ENCODE measurements at places on chromosomes 16 and 17.

- no peak for DNase-seq
These were observed 23.9 kb upstream of the CLEC18A start for GRCh38 chr16:69927056-69927757.

DNA sequence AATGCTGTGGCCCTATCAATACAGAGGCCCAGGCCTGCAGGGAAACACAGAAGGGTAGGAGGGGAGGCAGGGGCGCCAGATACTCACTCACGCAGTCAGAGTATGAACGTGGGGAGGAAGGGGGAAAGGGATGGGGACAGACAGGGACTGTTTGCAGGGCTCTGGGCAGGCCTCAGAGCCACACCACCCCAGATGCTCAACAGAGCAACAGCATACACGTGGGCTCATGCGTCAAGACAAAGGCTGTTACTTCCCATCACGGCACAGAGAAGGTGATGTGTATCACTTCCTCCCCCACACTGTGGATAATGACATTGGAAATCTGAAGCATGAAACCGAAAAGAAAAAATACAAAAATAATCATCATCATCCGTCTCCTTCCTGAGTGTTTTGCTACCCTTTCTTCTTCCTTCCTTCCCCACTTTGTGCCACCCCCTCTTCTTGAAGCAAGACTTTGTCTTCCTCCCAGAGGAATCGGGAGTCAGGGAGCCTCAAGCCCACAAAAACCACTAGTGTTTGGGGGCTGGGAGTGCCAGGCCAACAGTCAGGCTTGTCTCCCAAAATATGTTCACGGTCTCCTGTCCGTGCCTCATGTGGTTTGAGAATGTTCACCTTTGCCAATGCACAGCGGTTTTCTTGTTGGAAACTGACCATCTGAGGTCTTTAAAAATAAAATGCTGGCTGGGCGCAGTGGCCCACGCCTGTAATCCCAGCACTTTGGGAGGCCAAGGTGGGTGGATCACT is 20.1 kb downstream of the SLC39A11 start:
- DNase-seq = no peak

DNA sequence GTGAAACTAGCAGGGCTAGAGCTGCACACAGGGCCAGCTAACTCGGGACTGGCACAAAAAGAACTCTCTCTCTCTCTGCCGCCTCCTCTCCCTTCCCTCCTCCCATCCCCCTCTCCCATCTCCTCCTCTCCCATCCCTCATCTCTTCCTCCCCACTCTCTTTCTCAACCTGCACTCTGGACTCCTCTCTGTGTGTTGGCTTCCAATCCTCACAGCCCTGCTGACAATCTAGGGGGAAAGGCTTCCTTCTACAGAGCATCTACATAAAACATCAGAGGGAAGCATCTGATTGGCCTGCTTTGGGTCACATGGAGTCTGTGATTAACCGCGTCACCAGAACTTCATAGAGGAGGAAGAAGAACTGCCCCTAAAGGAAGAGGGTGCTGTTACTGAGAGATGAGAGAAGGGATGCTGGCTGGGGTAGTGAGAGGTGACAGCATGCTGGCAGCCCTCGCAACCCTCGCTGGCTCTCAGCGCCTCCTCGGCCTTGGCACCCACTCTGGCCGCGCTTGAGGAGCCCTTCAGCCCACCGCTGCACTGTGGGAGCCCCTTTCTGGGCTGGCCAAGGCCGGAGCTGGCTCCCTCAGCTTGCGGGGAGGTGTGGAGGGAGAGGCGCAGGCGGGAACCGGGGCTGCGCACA is 12.8 kb upstream of the ZFP90 start:
- DNase-seq = no peak

DNA sequence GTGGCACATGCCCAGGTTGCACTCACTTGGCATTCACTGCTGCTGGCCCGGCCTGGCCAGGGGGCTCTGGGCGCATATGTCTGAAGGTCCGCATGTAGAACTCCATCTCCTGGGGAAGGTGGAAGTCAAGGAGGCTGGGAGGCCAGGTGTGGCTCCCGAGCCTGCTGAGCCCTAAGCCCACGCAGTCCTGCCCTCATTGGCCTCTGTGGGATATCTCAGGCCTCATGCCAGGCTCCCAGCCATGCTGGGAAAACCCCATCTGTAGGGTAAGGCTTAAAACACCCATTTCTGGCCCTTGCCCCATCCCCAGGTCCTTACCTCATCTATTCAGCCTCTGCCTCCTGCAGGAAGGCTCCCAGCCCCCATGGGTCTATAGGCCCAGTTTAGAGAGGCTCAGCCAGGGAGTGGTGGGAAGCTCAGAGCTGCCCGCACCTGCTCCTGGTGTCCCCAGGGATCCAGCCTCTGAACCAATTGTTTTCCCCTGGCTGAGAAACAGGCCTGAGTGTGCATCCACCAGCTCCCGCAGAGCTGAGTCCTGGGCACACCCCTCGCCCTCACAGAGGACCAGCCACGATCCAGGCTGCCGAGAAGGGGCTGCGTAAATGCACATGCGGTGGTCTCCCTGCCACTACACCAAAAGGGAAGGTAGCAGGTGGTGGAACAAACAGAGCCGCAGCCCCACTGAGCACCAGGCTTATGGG is 2.3 kb upstream of the TPPP3 start:
- DNase-seq = no peak

DNA sequence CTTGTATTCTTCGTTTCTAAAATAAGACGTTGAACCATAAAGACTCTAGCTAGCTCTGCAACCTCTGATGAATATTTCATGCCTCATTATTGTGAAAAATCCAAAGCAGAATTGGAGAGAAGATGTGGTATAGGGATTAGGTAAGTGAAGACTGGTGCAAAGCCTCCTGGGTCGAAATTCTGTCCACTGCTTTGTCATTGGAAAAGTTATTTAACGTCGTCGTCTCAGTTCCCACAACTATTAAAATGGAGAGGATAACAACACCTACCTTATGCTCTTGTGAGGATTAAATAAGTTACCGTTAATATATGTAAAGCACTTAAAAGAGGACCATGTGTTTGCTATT is 1.4 kb upstream of the PRPSAP2 start:
- DNase-seq = no peak

- DNase-seq = no peak
These were observed 78.7 kb downstream of the GOSR1 start for GRCh38 chr17:30555942-30556341.

DNA sequence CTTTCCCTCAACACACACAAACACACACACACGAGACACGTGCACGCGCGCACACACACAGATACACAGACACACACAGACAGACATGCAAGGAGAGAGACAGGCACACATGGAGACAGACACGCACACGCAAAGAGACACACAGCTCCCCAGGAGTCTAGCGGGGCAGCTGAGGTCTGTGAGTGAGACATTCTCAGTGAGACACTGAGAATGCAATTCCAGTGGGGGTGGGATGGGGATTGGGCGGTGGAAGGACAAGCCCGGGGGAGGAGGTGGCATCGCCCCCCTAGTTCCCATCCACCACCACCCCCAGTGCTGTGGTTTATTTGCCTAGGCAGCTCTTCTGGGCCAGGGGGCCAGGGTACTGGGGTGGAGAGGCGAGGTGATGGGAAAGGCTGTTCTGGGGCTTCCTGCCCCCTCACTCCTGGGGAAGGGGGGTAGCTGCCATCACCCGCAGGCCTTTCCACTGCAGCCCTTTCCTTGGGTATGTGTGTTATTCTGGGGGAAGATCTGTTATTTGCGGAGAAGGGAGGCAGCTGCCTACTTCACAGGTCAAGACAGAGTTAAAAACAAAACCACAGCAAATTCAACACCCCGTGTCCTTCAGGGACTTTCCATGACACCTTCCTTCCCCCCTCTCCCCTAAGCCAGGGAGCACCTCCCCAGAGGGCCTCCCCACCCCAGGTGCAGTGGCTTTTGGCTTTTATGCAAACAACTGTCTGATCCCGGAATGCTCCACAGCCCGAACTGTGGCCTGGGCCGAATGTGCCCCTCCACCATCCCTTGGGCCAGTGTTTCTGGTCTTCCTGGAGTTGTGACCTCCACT is 18.0 kb downstream of the GRB7 start:
- peak; percentile 86 for DNase-seq

- no peak for DNase-seq
These were observed 24.2 kb downstream of the C1QTNF1 start for GRCh38 chr17:79047923-79048825.

GRCh38 chr16:59216291-59216690 is 482.2 kb upstream of the GOT2 start:
- no peak for DNase-seq

GRCh38 chr17:48767263-48767774 is 38.8 kb upstream of the HOXB13 start:
- DNase-seq = no peak

DNA sequence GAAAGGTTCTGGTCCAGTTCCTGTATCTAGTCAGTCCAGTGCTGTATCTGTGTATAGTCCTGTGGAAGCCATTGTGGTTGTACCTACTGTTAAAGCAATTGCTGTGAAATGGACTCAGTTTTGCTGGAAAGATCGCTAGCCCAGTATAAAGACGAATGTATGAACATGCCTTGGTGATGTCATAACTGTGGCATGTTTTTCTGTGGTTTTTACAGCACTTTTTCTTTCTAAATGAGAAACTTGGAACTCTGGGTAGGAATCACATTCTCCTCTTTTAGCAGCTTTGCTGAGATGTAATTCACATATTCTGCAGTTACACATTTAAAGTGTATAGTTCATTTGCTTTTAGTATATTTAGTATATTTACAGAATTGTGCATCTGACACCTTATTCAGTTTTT is 58.1 kb downstream of the MAP2K4 start:
- no peak for DNase-seq

DNA sequence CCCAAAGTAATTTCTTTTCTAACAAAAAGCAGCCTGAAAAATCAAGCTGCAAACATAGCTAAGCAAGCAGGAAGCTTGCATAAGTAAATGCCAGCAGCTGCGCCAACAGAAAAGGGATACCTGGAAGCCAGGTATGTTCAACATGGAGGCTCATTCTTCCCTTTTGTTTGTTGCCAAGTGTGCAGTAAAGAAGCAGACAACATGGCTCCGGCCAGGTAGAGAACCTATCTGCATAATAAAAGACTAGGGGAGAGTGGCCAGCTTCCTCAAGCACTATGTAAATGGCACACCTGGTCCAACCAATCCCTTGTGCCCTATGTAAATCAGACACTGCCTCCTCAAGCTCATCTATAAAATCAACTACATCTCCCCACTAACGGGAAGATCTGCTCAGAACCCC is 1407.0 kb downstream of the CDH11 start:
- DNase-seq = no peak

DNA sequence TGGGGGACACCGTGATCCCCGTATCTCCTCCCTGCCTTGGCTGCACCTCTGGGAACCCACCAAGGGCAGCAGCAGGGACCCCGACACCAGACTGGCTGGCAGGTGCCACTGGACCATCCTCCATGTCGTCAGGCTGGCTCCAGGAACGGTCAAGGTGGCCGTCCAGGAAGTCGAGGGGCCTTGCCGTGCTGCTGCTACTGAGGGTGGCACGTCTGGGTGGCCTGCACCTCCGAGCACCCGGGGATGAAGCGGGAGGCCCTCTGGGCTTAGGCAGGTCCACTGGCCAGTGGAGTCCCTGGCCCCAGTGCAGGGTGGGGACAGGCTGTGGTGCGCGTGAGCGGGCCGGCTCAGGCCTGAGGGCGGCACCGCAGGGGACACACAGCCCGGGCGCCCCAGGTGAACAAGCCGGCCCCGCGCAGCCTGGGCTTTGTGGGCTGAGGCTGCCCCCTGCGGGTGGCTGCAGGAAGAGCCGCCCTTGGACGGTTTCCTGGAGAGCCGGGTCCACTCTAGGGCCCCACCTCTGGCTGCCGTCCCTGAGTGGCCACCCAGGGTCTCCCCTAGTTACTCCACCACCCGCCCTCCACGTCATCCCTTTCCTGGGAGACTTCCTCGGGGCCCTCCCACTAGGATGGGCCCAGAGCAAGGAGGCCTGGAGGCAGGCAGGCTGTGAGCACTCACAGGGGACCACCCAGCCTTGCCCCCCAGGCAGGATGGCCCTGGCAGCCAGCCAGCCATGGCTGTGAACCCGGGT is 42.8 kb upstream of the ZC3H18 start:
- peak; percentile 61 for DNase-seq

DNA sequence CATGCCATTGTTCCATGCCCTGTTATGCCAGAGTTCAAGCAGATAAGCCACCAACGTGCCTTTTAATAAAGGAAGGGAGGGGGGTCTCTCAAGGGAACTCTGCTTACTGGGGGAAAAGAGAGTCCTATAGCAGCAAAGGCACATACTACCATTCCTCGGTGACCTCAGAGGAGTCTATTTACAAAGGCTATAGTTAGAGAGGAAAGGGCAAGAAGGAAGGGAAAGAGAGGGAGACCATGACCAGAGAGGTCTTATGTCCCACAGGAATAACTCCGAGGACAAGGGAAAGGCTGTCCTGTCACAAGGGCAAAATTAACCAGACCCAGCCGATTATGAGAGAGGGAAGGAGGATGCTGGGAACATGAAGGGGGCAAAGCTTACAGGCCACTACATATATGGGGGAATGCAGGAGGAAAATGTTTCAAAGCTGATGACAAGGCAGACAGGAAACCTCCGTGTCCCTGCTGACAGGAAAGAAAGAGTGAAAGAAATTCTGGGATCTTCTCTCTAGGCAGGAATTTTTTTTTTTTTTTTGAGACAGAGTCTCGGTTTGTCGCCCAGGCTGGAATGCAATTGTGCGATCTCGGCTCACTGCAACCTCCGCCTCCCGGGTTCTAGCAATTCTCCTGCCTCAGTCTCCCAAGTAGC is 51.5 kb downstream of the HIC1 start:
- no peak for DNase-seq

DNA sequence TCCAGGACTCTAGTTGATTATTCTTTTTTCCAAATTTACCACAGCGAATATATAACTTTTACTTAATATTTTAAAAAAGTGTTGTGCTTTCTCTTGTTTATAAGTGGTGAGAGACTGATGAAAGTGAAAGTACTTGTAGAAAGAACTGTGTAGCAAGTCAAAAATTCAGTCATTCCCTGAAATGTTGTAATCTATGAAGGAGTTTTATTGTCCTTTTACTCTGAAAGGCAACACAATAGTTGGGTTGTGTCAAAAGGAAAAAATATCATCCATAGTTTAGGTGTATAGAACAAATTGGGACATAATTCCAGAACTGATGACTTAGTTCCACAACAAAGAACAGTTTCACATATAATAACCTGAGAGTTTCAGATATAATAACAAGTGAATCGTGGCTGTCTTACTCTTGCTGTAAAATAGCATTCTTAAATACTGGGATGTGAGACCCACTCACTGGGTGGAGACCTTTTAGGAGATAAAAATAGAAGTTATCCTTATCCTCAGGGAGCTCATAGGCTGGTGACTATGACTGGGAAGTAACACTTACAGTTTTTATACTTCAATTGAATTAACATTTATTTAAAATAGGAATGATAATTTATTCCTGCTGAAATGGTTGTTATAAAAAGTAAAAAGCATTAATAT is 20.6 kb downstream of the CYB5B start:
- DNase-seq = peak; percentile 24

DNA sequence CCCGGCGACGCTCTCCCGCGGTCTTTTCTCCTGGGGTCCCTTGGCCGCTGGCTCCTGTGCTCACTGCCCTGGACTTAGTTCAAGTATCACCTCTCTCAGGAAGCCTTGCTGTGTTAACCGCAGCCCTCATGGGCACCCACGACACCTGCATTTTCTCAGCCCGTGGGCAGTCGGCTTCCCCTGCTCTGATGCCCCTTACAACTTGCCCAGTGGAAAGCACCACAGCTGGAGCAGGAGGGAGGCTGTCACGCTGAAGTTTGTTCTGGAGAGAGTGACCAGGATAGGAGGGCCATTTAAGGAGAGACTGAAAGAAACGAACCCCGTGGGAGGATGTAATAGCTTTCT is 395 bp downstream of the STXBP4 start:
- DNase-seq = no peak

Measured in CD4-positive, alpha-beta T cell treated with Interleukin-21 for 1 hour (primary cell).